ENCODE measurements at places on chromosomes 5 and 9. TPM values are rescaled to one million over a fixed set of nuclear protein-coding genes. Genes with fewer than 3 reads are reported as not detected.
A peak's percentile ranks its signal among the peaks of the same experiment; 100 is the strongest.

DNA sequence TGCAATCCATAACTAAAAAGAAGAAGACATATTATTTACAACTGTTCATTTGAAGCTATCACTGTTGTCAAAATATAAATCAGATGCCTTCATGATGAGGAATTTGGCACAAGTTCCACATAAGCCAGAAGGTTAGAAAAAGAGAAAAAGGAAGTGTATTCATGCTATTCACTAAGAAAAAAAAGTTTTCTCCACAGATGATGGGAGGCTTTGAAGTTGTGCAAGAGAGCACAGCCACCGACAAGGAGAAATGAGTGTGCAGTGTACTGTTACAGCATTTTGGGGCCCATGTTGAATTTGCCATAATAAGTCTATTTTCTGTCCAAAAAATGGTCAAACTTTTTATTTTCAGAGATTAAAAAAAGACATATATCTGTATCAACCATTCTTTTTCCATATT is 32.9 kb upstream of the IFNK start:
- DNase-seq, result peak; percentile 10

DNA sequence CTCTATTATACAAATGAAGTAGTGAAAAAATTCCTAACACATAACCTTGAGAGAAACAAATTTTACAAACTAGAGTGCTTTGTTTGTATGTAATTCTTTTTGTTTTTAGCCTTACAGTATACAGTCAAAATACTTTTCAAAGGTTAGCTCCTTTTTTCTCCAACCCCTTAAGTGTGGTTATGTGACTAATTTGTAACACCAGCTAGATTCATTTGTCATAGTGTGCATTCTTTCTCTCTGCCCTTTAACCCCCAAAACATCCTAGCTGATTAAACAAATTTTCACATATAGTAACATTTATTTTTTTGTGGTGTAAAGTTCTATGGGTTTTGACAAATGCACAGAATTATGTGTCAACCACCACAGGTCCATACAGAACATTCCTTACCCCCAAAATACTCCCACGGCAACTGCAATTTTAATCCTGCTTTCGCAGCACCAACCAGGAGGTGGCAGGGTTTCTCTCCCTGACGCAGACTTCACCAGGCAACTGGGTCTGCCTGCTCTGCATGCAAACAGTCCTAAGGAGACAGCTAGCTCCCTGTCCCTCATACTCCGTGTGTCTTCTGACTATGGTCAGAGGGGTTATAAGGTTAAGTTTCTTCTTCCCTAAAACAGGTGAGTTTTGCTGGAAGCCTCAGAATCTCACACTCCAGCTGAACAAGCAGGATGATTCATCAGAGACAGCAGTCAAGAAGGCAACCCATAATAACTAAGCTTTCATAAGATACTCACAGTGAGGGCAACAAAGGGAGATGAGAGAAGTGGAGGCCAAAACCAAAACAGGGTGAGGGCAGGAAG is 44.5 kb upstream of the NR5A1 start:
- peak; percentile 79 for DNase-seq

DNA sequence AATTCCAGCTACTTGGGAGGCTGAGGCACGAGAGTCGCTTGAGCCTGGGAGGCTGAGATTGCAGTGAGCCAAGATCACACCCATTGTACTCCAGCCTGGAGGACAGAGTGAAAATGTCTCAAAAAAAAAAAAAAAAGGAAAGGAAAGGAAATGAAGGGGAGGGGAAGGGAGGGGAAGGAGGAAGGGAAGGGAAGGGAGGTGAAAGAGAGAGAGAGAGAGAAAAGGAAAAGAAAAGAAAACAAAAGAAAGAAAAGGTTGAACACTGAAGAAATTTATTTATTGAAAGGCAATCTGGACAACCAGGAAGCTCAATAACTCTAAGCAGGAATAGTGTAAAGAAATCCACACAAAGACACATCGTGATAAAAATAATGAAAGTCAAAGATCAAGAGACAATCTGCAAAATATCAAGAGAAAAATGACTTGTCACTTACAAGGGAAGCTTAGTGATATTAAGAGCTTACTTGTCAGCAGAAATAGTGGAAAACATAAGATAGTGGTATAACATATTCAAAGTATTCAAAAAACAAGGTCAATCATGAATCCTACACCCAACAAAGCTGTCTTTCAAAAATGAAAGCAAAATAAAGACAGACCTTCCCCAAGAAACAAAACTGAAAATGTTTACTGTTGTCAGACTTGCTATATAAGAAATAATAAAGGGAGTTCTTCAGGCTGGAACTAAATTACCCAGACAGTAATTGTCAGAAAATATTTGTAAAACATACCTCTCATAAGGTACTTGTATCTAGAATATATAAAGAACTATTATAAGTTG is 10.9 kb upstream of the RIMOC1 start:
- no peak for DNase-seq

- DNase-seq, result no peak
Observed at GRCh38 chr9:119559986-119560385, 190.8 kb upstream of the BRINP1 start.

GRCh38 chr5:69525490-69525889 is 32.9 kb downstream of the OCLN start:
- DNase-seq, result no peak

DNA sequence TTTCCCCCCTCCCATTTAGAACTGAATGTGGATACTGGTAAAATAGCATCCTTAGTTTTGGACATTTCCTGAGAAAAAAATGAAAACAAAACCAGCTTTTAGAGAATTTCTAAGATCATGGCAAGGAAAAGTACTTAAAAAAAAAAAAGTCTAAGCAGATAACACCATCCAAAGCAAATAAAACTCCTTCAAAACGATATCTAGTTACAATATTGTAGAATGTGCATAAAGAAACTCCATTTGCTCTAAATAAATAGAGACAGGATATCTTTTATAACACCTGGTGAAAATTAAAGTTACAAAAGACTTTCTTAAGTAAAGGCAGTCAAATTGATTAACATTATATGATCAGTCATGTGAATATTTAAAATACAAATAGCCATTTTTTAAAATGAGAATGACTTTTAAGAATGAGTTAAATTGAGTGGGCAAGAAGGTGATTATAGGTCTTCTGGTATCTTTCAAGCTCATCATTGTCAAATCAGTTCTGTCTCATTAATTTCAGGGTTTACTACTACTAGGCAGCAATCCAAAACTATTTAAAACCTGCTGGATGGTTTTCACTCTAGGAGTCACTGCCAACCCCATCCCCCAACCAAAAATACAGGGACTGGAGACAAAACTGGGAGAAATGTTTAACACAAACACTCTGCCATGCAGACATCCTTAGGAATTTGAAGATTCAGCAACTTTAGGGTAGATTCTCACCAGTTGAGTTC is 382.6 kb downstream of the ADGRV1 start:
- DNase-seq, result no peak

- DNase-seq, result no peak
Observed at GRCh38 chr9:125883565-125884217, 136.5 kb downstream of the PBX3 start.

GRCh38 chr5:66989286-66989685 is 207.3 kb downstream of the CD180 start:
- peak; percentile 26 for DNase-seq

DNA sequence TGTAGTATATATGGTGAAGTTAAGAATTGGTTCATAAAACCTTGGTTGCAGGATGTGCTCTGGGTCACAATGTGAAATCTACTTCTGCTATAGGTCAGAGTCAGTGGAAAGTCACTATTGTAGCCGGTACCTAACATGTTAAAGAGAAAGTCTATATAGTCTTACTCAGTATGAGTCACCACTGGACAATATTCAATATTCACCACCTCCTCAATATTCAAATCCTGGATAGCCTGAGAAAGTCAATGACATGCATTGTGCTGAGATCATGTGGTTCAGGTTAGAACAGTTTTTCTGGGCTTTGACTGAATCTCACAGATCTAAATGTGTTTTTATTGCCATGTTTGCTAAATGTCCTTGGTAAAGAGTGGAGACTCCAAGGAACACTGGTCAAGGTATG is 108.8 kb downstream of the HMHB1 start:
- peak; percentile 68 for DNase-seq

- no peak for DNase-seq
Observed at GRCh38 chr9:95498641-95499040, 18.1 kb downstream of the PTCH1 start.

GRCh38 chr5:62576570-62577170 is 1.9 kb upstream of the LRRC70 start:
- no peak for DNase-seq

DNA sequence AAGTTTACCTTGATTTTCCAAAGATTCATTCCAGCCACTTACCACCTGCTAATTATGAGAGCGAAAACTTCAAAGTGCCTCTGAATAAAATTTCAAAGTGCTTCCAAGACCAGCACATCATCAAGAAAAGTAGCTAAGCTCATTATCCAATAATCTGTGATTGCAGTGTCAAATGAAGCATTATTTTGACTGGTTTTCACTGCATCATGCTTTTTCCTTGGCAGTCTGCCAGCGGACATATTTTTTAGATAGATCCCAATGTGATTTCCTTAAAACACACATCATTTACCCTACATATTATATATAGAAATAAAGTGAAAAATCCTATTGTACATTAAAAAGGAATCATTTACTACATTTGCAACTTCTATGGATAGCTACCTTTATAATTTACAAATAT is 508.6 kb upstream of the FAM174A start:
- DNase-seq, result no peak

DNA sequence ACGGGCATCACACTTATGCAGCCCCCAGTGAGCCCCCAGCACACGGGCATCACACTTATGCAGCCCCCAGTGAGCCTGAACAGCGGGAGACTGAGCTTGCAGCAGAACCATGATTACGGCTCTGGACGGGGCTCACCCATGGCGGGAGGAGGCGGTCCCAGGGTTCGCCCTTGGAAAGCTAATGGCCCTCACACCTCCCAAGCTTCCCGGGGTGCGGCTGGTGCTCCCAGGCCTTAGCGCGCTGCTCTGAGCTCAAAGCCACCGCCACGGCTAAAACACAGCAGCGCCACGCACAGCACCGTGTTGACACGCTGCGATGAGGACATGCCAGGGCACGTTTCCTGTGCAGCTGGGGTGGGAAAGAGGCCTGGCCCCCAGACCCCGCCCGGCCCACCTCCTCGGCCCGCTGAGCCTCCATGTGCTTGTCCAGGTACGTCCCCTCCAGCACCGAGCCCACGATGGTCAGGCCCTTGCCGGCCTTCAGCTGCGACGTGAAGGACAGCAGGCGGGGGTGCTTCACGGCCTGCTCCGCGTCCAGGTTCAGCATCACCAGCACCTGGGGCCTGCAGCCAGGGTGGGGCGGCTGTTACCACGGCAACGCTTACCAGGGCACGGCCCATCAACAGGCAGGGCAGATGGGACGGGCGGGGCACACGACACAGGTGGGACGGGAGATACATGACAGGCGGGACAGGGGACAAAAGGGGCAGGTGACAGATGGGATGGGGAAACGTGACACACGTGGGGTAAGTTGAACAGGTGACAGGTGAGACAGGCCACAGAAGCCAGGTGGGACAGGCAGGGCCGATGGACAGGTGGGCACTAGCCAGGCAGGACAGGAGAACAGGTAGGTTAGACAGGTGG is 38.4 kb downstream of the SLC12A7 start:
- DNase-seq, result no peak

DNA sequence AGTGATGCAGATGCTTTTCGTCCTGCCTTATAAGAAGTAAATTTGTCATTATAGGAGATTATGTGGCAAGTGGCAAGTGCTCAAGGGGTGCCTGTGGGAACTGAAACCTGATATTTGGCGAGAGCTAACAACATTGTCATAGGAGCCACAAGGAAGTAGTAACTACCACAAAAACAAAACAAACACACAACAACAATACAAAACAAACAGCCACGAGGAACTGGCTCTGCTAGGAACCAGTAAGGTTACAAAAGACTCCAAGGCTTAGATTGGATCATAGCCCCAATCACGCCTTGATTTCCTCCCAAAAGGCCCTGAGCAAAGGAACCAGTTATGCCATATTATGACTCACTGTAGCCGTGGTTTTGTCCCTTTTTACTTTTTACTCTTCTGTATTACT is 1045.2 kb downstream of the CDH12 start:
- DNase-seq, result peak; percentile 60

DNA sequence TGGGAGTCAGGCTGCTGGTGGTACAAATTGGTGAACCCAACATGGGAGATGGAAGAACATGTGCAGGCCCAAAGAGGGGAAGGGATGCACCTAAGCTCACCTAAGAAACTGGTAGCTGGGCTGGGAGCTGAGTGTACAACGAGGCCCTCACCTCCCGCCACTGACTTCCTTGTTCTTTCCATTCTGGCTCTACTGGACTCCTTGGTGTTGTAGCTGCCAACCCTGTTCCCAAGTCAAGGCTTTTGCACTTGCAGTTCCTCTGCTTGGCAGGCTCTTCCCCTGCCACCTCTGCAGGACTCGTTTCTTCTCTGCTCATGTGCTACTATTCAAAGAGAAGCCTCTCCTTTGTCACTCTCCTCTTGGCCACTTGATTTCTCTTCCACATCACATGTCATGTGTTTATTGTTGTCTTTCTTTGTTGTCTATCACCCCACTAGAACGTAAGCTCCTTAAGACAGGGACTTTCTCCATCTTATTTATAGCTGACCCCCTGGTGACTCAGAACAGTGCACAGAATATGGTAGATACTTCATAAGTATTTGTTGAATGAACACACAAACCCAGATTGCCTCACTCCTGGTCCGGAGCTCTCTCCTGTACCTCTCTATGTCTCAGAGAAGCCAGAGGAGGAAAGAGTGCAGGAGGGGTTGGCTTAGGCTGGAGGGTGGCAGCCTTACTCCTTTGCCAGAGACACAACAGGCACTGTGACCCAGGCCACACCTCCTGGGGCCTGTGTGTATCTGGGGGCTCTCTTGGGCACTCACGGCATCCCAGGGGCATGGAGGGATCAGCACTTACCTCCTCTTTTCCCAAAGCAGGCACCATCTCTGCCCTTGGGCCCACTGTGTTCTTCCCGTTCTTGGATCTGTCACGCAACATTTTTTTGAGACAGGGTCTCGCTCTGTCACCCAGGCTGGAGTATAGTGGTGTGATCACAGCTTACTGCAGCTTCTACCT is 5.2 kb upstream of the SPINK4 start:
- DNase-seq, result peak; percentile 40

DNA sequence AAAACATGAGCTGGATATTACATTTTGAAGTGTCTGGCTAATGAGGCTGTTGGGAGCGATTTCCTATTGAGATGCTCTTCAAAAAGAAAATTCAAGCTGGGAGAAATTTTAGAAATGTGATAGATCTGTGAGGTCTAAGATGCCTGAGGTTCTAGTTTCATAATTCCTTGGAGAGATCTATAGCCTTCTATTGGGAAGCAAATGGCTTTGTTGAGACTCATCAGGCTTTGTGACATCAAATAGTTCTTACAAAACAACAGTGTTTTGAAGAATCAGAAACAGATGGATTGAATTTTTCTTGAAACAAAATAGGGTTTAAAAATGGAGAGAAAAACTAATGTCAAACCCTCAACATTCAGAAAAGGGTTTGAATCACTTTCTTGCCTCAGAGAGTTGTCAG is 292.9 kb downstream of the NNT start:
- DNase-seq, result no peak

The CDH9 gene
- total RNA-seq, result not detected

The IL31RA gene
- total RNA-seq, result 0.89 TPM

The LCP2 gene
- total RNA-seq, result not detected

The SELENOP gene
- total RNA-seq, result 1.5 TPM

The FLT4 gene
- total RNA-seq, result 0.76 TPM

The SMAD5 gene
- 53.1 TPM for total RNA-seq

The KIAA1958 gene
- 7.7 TPM for total RNA-seq

The SLC27A6 gene
- total RNA-seq, result 0.32 TPM

The CCNH gene
- total RNA-seq, result 69.7 TPM

The KCNV2 gene
- total RNA-seq, result not detected

The SPINK1 gene
- total RNA-seq, result not detected

The ANKRD18B gene
- 0.11 TPM for total RNA-seq

The PCSK1 gene
- total RNA-seq, result 0.86 TPM

The PKN3 gene
- 2.1 TPM for total RNA-seq

Data from GM23248 (cell line).